Left ventricle myocardium superior (tissue), 1 donor: ENCODE measurements at places on chromosomes 16 and 17. TPM values are rescaled to one million over a fixed set of nuclear protein-coding genes. Genes with fewer than 3 reads are reported as not detected.

Gene MYLK3
- total RNA-seq = 274 TPM

Gene ANKS3
- total RNA-seq = 7.8 TPM

Gene E4F1
- 14.2 TPM for total RNA-seq

DNA sequence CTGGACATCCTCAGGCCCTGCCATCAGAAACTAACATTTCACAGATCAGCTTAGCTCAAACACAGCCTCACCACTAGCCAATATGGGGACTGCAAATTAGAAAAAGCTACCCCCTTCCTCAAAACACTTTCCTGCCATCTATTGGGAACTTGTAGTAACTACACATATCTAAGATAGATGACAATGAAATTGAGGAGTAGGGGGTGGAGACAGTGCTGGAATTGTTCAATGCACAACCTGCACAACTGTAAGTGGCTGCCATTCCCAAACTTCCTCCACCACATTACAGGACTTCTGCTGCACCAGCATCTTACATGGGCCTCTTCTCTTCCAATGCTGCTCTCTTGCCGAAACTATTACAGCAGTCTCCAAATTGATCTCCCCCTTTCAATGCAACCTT lies 21.9 kb downstream of the AIPL1 start:
- DNase-seq = no peak

GRCh38 chr16:79093554-79093967 lies 507.0 kb downstream of the MAF start:
- DNase-seq = no peak

DNA sequence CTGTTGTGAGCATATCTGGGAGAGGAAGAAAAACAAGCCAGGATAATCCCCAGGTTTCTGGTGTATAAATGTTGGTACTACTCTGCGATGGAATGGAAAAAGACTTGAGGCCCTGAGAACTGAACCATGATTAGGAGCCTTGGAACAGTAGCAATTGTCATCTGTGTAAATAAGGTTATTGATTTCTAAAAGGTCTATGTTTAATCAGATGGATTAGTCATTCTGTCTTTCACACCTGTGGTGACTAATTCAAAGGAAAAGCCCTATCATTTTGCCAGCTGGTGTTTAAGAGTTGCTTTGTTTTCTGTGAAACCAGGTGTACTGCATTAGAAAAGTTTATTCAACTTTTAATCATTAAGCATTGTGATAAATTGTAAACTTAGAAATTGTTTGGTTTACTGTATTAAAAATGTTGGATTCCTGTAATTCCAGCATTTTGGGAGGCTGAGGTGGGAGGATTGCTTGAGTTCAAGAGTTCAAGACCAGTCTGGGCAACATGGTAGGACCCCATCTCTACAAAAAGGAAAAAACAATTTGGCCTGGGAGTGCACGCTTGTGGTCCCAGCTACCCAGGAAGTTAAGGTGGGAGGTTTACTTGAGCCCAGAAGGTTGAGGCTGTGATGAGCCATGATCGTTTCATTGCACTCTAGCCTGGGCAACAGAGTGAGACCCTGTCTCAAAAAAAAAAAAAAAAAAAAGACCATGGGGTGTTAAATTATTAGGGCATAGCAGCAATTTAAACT lies 29.0 kb upstream of the KPNB1 start:
- no peak for DNase-seq

DNA sequence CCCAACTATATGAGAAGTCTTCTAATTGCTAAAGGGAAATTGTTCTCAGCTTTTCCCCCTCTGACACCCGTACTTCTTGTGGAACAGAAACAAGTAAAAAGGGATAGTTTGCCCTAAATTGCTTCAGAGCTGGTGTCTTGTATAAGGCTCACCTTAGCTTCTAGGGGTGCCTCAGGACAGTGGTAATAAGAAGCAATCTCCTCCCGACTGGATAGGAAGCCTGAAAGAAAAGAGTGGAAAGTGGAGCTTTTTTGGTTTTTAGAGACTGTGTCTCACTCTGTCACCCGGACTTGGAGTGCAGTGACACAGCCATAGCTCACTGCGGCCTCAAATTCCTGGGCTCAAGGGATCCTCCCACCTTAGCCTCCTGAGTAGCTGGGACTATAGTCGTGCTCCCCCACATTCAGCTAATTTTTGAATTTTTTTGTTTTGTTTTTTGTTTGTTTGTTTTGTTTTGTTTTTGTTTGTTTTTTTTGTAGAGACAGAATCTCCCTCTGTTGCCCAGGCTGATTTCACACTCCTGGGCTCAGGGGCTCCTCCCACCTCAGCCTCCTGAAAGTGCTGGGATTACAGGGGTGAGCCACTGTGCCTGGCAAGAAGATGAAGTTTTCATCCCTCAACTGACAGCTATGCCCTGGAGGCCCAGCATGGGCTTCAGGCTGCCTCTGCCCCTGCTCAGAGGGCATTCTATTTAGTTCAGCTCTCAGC lies 3.4 kb downstream of the TAT start:
- no peak for DNase-seq

- DNase-seq = no peak
Measured at GRCh38 chr16:81810894-81811538, 31.9 kb downstream of the PLCG2 start.
